ENCODE measurements at places on chromosomes 4 and X.
A peak's percentile ranks its signal among the peaks of the same experiment; 100 is the strongest.

GRCh38 chrX:40166582-40166981 lies 68.8 kb upstream of the BCOR start:
- DNase-seq: peak; percentile 80

- DNase-seq: no peak
Observed at GRCh38 chrX:23887918-23888317, 19.8 kb downstream of the APOO start.

DNA sequence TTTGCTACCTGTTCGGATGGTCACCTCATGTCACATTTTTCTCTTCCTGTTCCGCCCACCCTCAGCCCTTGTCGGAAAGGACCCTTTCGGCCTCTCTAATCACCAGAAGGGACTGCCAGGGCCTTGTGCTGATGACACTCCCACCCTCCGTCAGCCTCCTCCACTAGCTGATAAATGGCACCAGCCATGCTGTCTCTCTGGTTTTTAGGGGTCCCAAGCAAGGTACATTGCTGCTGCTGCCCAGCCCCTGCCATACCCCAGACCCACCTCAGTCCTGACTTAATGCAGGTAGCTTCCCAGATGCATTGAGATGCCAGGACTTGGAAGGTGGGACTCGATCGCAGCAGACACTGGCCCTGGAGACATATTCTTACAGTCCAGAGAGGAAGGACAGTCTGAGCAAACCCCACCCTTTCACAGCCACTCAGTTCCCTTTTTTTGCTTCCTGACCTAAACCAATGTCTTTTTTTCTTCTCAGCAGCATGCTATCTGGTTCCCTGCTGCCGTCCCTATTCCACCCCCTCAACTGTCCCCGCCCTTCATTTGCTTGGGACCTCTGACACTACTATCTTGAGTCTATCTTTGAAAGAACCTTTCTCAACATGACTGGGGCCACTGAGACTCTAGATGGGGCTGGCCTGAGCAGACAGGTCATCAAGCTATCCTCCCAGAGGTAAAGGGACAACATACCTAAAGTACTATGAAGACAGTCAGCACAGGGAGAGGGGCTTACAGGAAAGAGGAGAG lies at the start of gene BTK:
Gene BTK (minus strand): TSS at position 397 of the 747 bp plus-strand sequence. CDS start 10,907 bp downstream, outside the sequence.
- peak; percentile 80 for DNase-seq

DNA sequence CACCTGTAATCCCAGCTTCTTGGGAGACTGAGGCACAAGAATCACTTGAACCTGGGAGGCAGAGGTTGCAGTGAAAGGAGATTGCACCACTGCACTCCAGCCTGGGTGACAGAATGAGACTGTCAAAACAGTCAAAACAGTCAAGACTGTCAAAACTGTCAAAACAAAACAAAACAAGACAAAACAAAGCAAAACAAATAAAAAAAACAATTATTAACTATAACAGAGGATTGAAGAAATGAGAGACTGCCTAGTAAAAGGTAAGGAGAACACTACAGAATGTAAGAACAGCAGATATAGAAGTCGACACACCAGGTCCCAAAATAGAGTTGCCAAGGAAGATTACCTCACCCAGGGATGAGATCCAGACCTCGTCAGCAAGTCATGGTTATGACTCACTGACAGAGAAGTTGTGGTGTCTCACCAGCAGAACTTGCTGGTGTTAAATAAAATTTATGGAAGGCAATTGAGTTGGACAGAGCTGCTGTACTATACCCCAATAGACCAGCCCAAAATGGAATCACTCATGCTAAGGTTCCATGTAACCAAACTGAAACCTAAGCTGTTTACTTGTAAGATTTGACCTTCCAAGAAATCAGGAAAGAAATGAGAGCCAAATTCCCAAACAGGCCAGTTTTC lies 32.1 kb upstream of the GK start:
- DNase-seq: no peak

DNA sequence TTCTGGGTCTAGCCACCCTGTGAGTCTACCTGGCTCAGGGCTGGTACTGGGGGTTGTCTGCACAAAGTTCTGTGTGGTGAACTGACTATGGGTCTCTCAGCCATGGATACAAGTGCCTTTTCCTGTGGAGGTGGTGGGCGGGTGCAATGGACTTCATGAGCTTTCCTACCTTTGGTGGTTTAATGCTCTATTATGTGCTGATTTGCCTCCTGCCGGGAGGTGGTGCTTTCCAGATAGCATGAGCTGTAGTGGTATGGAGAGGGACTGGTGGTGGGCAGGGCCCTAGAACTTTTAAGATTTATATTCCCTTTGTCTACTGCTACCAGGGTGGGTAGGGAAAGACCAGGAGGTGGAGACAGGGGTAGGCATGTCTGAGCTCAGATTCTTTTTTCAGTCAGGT lies 48.0 kb downstream of the PBDC1 start:
- no peak for DNase-seq

- DNase-seq: no peak
Observed at GRCh38 chr4:165927366-165927765, 54.3 kb downstream of the TLL1 start.

- peak; percentile 71 for DNase-seq
Observed at GRCh38 chr4:54233697-54234496, 4.8 kb downstream of the PDGFRA start.

DNA sequence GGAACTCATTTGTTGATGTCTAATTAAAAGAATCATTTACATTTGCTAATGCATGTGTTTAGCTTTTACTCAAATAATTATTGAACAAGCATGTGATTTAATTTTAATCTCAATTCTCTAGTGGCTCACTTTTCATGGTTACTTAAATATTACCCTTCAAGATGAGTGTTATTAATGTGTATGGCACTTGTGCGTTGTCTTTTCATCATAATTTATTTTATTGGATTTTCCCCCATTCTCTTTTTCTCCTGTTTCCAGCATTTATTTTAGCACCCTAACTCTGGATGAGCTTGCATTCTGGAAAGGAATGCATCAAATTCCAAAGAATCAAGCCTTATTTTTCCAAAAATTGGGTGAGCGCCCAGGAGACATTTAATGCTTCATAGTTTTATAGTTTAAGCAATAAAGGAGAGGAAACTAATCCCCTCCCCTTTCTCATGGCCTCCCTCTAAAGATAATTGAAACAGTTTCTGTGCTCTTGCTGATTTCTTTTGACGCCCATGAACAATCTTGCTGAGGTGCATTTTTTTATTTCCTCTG lies 191.1 kb upstream of the FAT4 start:
- no peak for DNase-seq

DNA sequence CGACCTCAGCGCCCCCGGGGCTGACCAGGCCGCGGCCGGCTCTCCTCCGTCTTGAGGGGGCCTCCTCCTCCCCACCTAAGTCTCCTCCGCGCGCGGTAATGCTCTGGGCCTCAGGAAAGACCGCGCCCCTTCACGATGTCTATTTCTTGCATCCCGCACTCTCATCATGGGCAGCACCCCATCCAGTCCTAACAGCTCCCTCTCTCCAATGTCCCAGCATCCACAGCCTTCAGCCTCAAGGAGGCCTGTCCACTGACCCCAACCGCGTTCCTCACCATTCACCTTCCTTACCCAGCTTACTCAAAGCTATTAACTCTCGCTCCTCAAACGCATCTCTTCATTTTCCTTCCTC lies 77.5 kb downstream of the MAGED4 start:
- DNase-seq: no peak

- DNase-seq: no peak
Observed at GRCh38 chr4:4848540-4848939, 10.9 kb upstream of the MSX1 start.

DNA sequence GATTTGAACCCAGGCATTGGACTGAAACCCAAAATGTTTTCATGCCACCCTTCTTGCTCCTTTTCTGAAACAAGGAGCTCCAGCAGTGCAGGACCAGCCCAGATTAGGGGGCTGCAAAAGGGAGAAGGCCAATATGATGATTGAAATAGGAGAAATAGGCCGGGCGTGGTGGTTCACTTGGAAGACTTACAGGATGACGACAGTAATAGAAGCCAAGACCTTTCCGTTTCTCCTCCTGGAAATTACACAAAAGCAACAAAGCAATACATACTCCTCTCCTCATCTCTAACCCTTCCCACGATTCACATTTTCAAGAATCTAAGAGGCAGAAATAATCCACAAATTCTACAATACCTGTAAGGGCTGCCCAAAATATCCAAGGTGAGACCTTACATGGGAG lies 90.8 kb downstream of the ANAPC4 start:
- DNase-seq: no peak

DNA sequence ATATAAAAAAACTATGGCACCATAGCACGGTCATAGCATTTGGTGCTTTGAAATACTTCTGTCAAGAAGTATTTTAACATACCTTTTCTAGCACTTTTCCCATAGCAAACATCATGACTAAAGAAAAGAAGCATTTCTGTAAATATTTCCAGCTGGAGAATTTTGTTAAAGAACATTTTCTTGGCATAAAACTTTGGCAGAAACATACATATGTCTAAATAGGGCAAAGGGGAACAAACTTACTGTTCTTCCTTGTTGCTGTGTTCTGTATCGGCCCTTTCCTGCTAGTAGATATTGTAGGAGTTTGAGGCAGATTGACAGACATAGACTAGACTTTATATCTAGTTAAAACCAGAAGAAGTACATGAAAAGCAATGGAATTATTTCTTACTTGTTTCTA lies 2368.5 kb downstream of the PCDH7 start:
- no peak for DNase-seq

- no peak for DNase-seq
Observed at GRCh38 chrX:77347572-77347971, 99.6 kb upstream of the FGF16 start.

GRCh38 chr4:3442460-3442958 lies 741 bp downstream of the HGFAC start:
- no peak for DNase-seq

DNA sequence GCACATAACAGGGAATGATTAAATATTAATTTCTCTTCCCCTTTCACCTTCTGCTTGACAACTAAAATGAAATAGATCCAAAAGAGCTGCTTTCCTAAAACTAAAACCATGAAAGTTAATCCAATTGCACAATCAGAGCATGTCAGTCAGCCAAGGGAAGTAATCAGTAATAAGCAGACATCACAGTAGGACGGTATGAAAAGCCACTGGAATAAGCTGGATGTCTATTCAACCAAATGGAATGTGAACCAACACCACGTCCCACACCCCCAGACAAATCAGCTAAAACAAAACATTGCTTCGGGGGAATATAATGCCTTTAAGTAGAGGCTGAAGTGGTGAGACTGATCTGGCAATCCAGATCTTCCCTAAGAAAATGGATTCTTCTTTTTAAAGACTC lies 859.4 kb upstream of the FTHL17 start:
- DNase-seq: no peak

DNA sequence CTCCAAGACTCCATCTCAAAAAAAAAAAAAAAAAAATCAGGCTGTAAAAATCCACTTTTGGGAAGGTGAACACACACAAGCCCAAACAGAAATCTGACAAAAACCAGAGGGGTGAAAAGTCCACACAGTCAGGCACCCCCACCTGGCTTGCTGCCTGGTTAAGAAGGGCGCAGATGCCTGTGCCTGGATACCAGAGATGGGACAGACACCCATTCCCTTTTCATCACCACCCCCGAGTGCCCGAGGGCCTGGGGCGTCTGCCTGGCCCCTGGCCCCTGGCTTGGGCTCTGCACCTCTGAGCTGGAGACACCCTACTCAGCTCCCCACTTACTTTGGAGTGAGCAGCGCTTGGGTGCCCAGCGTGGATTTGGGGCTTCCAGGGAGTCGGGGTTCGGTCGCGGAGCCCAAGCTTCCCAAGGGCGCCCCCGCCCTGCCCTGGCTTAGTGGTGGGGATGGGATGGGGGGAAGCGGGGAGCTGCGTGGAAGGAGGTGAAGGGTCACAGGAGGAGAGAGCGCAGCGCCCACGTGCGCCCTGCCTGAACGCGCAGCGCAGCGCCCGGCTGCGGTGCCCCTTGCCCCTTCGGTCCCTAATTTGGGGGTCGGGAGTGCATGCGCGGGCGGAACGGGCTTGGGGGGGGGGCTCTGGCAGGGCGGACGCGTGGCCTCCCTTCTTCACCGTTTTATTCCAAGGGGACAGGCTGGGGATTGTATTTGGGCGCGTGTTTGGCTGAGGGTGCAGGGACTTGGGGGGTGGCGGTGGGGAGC lies 11.3 kb downstream of the SHOX start:
- DNase-seq: no peak

DNA sequence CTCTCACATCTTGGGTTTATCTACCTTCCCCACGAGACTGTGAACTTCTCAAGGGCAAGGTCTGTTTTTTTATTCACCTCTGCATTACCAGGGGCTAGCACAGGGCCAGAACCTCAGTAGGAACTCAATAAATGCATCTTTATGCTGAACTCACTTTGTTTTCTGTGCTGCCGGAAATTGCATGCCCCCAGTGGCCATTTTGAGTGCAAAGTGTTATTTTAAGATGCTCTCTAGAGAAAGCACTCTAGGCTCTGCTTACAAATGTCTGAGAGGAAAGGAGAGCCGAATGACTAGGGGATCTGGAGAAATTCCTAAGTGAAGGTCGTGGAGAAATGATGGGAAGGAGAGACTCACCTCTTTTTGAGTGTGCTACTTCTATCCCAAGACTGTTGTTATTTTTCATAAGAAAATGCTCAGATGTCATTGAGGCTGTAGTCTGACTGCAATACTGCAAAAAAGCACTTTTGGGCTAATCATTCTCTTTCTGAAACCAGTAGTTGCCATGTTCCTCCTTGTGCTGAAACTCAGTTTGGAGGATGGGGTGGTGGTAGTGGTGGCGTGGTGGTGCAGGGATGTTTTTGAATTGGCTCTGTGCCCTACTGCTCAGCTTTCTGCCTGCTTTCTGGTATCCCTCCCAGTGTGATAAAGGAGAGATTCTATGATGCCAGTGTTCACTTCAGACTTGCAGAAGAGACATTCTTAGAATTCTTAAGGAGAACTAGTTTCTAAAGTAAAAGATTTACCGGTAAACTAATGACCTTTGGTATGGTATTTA lies 41.3 kb downstream of the DOCK11 start:
- DNase-seq: peak; percentile 67

GRCh38 chr4:98448908-98449307 lies 187.7 kb downstream of the RAP1GDS1 start:
- DNase-seq: peak; percentile 43

GRCh38 chr4:20256381-20256881 lies 4.7 kb downstream of the SLIT2 start:
- DNase-seq: no peak

- DNase-seq: no peak
Observed at GRCh38 chr4:37909332-37910090, 18.6 kb downstream of the TBC1D1 start.

GRCh38 chr4:76540486-76540885 lies 105.5 kb downstream of the SHROOM3 start:
- DNase-seq: no peak

DNA sequence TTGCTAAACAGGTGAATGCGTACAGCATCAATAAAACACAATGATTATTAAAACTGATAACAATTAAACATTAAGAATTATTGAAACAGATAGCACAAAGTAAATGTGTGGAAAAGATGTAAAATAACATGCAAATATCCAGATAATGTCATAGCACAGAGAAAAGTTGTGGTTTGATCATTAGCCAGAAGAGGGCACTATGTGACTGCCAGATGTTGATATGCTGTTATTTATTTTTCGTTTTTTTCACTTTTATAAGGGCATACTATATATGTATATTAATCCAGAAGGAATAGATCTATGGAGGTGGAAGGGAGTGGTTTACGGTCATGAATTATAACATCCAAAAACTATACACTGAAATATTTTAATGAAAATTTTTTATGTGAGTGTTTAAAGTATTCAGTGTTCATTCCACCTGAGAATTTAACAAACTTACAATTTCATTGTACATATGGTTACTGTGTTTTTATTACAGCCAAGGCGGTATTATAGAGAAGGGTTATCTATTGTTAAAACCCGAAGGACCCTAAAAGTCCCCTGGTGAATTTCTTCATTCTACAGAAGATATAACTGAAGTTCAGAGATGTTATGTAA lies 211.9 kb upstream of the UGT8 start:
- DNase-seq: peak; percentile 34
